ENCODE measurements at places on chromosomes 12 and 14.

DNA sequence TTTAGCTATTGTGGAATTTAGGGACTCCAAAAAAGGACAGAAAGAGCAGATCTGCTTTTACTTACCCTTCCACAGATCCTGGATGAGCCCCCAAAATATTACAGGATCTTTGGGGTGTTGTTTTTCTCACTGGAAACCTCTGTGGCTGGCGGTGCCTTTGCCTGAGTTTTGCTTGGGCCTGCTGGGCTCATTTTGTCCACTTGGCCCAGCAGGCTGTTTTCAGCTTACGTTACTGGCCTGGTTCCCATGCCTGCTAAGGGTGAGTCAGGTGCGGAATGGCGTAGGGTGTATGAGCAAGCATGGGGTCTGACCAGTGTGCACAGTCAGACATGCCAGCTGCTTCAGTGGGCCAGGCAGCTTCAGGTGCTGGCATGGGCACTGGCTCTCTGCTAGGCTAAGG is 45.8 kb downstream of the HSD17B6 start:
- H3K27me3 ChIP-seq = no peaks in the 10 kb centered on the region
- no peaks in the 10 kb centered on the region for H3K36me3 ChIP-seq
- H3K4me1 ChIP-seq = no peaks in the 10 kb centered on the region
- H3K4me3 ChIP-seq = no peak overlapping the region
- no peak overlapping the region for H3K27ac ChIP-seq
- DNase-seq = no peak

DNA sequence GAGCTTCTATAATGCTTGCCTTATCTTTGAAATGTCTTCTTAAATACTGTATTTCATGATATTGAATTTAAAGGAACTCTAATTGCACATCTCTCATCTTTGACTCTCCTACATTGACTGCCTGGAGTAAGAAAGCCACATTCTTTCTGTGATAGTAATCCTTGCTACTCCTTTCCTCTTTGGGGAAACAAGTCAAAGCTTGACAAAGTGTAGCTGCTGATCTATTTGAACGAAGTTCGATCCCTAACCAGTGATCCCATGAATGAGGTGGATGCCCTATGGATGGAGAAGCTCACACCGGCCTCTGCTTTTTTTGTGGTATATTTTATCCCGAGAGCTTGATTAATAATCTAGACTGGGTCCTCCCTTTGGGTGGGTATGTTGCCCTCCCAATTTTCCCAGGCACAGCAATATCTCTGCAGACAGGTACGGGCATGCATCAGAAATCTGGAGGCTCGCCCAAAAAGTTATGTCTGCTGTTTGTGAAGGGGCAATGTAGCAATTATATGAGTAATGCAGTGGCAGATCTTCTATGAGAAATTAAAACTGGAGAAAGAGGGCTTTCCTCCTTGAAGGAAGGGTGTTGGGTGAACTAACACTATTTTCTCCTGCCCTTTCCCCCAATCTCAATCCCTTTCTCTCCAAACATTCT is 163.0 kb upstream of the FRMD6 start:
- H3K36me3 ChIP-seq = no peaks in the 10 kb centered on the region
- no peak for DNase-seq
- H3K4me1 ChIP-seq = peaks cover 3% of the 10 kb centered on the region
- H3K27ac ChIP-seq = no peak overlapping the region

DNA sequence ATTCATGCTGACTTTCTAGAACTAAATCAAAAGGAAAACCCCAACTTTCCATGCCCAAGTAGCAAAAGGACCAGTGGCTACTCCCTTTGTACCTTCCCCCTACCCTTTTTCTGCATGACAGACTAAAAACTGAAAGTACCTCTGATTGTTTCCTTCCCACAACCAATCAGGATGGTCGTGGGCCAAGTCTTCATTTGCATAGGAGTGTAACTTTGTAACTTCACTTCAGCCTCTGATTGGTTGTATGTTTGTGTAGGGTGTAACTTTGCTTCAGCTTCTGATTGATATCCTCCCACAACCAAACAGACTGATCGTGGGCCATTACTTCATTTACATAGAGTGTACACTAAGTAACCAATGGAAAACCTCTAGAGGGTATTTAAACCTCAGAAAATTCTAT is 96.5 kb downstream of the DENND5B start:
- peaks cover 22% of the 10 kb centered on the region for H3K36me3 ChIP-seq
- no peak overlapping the region for H3K27ac ChIP-seq
- no peaks in the 10 kb centered on the region for H3K27me3 ChIP-seq
- no peaks in the 10 kb centered on the region for H3K4me1 ChIP-seq

GRCh38 chr12:112015938-112016337 is 2.7 kb downstream of the ERP29 start:
- peaks cover 61% of the 10 kb centered on the region for H3K36me3 ChIP-seq
- H3K4me1 ChIP-seq = no peaks in the 10 kb centered on the region
- H3K4me3 ChIP-seq = peak overlapping the region; percentile 31

- peak; percentile 43 for DNase-seq
- H3K27me3 ChIP-seq = peaks cover 95% of the 10 kb centered on the region
- H3K4me1 ChIP-seq = no peaks in the 10 kb centered on the region
- H3K27ac ChIP-seq = no peak overlapping the region
- H3K4me3 ChIP-seq = no peak overlapping the region
- no peaks in the 10 kb centered on the region for H3K36me3 ChIP-seq
Measured at GRCh38 chr12:47903151-47903611, 1.6 kb downstream of the VDR start.

DNA sequence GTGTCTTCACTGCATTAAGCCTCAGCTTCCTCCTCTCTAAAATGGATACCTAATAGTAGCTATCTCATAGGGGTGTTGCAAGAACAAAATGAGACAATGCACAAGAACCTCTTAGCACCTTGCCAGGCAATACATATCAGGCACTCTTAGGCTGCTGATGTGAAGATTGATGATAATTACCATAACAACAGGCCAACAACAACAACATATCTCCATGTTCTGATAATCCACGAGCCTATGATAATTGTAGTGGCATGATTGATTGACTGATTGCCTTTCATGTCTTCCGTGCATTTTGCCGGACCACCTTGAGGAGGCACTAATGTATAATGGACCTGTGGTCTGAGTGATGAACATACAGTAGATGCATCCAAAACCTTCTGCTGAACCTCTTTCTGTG is 50.7 kb upstream of the WSCD2 start:
- peak; percentile 41 for DNase-seq
- H3K27me3 ChIP-seq = peaks cover 5% of the 10 kb centered on the region
- no peaks in the 10 kb centered on the region for H3K36me3 ChIP-seq
- no peak overlapping the region for H3K27ac ChIP-seq

- H3K36me3 ChIP-seq = peaks cover 39% of the 10 kb centered on the region
- H3K27ac ChIP-seq = no peak overlapping the region
- H3K4me3 ChIP-seq = no peak overlapping the region
- H3K4me1 ChIP-seq = no peaks in the 10 kb centered on the region
Measured at GRCh38 chr12:70321191-70321590, 44.9 kb upstream of the KCNMB4 start.

Measured in endodermal cell (in vitro differentiated cells).